ENCODE measurements at places on chromosomes 13 and 19. TPM values are rescaled to one million over a fixed set of nuclear protein-coding genes. Genes with fewer than 3 reads are reported as not detected.

- no peak for DNase-seq
These were observed 8.1 kb downstream of the ANO8 start for GRCh38 chr19:17326595-17326966.

GRCh38 chr13:57823704-57824103 lies 192.2 kb downstream of the PCDH17 start:
- no peak for DNase-seq

DNA sequence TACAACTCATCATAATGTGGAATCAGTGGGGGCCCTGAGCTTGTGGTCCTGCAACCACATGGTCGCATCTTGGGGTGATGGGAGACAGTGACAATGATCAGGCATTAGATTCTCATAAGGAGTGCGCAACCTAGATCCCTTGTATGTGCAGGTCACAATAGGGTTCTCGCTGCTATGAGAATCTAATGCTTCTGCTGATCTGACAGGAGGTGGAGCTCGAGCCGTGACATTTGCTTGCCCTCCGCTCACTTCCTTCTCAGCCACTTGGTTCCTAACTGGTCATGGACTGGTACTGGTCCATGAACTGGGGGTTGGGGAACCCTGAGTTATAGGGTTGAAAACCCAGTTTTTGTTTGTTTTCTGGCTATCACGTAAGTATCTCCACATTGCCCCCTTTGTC lies 1290.9 kb upstream of the ATXN8OS start:
- DNase-seq = no peak

DNA sequence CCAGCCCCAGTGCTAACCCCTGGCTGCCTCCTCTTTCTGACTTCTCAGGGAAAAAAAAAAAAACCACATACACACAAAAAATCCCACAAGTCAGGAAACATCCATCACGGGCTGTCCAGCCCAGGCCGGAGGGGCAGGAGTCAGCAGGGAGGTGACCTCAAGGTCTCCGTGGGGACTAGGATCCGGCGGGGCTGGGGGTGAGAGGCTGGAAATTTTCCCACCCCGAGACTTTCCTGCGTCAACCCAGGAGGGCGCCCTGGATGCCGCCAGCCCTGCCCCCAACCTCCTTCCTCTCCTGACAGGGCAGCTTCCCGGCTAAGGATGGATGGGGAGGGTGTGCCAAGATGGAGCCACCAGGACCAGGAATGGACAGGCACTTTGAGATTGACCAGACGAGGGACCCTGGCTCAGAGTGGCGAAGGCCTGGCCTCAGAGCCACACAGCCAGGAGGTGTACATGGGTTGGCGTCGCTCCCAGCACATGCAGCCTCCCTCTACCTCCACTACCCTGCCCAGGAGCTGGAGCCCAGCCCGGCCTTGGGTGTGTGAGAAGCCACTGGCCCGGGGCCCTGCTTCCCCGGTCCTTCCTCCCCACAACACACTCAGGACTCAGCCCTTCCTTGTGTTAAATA lies 33.3 kb downstream of the BLOC1S3 start:
- DNase-seq = no peak

DNA sequence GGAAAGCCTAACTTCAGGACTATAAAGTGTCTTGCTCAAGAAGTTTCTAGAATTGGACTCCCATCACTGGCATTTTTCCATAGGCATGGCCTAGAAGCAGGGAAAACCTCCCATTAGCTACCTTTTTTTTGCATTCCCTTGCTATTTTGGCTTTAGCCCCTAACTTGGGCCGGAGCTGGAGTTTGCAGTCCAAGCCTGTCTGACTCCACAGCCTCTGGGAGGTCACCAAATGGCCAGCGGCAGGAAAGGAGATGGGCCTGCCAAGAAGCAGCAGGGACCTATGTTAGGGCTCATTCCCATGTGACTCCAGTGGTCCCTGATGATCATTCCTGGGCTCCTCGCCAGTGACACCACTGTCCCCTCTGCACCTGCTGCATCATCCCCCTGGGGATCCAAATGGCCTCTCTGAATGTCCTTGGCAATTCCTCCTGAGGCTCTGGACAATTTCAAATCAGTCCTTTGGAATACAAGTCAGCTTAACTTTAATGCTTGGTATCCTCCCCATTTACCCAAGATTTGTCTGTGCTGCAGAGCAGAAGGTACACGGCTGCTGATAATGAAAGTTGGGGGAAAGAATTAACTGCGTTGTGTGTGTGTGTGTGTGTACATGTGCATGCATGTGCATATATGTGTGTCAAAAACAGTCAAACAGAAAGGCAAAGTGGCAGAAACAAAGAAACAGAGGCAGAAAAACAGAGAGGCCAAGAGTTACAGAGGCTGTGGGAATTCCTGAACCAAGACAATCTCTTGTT lies 69.8 kb upstream of the SERP2 start:
- no peak for DNase-seq

DNA sequence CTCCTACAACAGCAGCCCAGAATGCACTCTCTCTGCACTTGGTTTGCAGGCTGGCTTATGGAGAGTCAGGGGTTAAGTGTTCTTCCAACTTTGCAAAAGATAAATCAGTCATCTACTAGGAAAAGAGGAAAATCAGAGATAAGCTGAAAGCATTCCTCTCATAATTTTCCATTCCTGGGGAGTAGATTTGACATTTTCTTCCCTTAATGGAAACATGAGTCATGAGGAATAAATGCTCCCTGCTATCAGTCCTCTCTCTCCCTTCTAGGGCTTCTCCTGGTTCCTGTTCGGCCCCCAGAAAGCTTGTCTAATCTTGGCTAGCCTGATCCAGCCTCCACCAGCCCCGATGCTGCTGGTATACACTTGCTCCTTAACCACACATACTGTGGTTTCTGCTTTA lies 28.4 kb upstream of the ENOX1 start:
- DNase-seq = no peak

- no peak for DNase-seq
These were observed 863.2 kb downstream of the DIAPH3 start for GRCh38 chr13:59300355-59301173.

DNA sequence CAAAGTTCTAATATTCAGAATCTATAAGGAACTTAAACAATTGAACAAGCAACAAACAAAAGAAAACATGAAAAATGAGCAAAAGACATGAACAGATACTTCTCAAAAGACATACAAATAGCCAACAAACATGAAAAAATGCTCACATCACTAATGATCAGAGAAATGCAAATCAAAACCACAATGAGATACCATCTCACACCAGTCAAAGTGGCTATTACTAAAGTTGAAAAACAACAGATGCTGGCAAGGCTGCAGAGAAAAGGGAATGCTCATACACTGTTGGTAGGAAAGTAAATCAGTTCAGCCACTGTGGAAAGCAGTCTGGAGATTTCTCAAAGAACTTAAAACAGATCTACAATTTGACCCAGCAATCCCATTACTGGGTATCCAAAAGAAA lies 74.3 kb downstream of the CRYL1 start:
- DNase-seq = no peak

- DNase-seq = peak; percentile 44
These were observed 4.3 kb downstream of the NDFIP2 start for GRCh38 chr13:79485014-79485811.

DNA sequence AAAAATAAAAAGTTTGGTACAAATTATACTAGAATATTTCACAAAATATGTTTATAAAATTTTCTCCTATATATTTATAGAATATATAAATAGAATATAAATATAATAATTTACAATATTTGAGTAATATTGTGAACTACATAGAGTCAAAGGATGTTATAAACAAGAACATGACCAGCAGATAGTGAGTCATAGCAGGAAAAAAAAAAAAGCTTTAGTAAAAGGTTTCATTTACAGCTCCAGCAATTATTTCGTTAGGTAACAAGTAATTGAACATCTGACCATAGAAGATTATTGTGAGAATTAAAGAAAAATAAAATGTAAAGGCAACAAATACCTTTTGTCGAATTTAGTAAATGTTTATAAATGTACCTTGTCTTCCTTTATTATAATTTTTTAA lies 864.1 kb downstream of the PCDH17 start:
- no peak for DNase-seq

- no peak for DNase-seq
These were observed 369.9 kb downstream of the PCDH9 start for GRCh38 chr13:66859934-66860877.

- no peak for DNase-seq
These were observed 13.1 kb downstream of the SH2D3A start for GRCh38 chr19:6754136-6754535.

DNA sequence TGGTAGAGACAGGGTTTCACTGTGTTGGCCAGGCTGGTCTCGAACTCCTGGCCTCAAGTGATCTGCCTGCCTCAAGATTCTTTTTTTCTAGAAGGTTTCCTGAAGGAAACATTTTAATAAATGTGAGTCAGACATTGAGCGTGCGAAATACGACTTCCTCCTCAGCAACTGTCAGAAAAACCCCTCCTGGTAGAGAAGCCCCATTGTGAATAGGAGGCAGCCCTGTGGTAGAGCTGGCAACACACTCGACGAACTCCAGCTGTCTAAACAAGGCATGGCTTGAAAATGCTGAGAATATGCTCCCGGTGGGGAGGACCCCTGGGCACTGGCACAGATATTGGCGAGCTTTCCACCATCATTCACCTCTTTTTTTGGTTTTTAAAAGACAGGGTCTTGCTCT lies 9.8 kb downstream of the ZNF333 start:
- DNase-seq = no peak

DNA sequence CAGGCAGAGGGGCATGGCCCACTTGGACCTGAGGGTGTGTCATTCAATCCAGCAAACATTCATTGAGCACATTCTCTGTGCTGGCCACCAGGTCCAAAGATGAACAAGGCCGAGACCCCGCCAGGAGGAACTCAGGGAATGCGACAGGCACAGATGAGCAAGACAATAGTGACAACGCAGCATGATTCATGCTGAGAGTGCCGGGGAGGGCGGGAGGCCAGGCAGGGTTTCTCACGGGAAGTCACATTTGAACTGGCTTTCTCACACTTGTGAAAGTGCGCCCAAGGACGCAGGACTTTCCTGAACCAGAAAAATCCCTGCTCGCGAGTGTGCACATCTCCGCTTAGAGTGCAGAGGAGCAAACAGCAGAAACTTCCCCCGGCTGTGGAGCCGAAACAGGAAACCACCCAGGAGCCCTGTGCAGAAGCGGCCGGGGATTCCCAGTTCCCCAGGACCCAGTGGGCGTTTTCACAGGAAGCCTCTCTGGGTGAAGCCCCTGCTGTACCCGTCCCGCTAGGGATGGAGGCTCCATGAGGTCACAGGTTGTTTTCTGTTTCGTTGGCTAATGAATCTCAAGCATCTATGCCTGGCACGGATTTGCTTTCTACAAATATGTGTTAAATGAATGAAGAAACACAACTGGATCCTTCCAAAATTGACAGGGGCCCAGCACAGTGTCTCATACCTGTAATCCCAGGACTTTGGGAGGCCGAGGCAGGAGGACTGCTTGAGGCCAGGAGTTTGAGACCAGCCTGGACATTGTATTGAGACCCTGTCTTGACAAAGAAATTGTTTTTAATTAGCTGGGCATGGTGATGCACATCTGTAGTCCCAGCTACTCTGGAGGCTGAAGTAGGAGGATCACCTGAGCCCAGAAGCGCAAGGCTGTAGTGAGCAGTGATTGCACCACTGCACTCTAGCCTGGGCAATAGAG lies 68.4 kb upstream of the TM9SF2 start:
- peak; percentile 79 for DNase-seq

DNA sequence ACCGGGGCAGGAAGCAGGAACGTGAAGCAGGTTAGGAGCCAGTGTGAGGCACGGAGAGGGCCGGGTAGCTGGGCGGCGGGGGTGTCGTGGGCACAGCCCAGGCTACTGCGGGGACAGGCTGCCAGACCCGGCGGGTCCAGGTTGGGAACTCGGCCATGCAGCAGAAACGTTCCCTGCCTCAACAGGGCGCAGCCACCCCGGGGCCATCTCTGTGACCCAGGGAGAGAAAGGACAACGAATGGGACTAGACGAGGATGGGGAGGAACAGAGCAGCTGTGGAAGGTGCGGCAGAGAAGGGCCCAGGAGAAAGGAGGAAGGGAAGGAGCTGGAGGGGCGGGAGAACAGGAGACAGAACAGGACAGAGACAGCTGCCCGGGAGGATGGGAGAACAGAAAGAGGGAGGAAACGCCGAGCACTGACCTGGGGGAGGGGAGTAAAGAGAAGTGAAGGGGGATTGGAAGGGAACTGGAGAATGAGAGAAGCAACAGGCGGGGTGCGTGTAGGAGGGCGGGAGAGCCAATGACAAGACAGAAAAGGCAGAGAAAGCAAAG lies 12.9 kb upstream of the GARIN5A start:
- DNase-seq = no peak

DNA sequence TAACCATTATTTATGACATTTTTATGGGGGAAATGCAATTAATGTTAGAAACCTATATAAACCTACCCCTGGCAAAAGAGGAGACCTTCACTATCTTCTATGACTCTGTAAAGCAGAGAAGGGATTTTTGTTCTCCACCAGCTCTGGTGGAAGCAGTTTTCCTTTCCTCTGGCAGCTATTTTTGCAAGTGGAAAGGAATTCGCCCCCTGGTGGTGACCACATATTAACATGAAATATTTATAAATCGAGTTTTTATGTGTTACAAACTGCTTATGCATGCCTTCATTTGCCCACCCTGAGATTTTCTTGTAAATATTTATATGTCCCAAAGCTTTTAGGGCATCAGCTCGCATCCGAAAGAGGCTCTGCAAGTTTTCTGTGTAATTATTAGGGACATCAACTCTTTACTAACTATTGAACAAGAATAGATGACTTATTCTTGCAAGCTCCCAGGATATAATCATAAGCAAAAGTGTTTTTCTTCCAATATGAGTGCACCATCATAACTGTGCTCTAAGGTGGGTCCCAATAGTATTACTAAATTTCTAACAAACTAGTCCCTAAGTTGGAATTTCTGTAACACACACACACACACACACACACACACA lies 62.4 kb downstream of the SERTM1 start:
- DNase-seq = peak; percentile 55

DNA sequence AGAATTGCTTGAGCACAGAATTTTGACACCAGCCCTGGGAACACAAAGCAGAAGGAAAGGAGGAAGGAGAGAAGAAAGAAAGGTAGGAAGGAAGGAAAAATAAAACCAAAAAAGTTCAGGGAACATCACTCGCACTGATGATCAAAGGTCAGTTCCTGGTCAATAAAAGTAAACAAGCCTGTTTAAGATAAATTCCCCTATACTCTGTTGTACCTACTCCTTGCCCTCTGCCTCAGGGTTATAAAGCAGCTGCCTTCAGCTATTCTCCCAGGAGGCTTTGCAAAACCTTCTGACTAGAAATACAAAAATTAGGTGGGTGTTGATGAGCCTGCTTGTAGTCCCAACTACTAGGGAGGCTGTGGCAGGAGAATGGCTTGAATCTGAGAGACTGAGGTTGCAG lies 14.9 kb upstream of the ZNF91 start:
- no peak for DNase-seq

DNA sequence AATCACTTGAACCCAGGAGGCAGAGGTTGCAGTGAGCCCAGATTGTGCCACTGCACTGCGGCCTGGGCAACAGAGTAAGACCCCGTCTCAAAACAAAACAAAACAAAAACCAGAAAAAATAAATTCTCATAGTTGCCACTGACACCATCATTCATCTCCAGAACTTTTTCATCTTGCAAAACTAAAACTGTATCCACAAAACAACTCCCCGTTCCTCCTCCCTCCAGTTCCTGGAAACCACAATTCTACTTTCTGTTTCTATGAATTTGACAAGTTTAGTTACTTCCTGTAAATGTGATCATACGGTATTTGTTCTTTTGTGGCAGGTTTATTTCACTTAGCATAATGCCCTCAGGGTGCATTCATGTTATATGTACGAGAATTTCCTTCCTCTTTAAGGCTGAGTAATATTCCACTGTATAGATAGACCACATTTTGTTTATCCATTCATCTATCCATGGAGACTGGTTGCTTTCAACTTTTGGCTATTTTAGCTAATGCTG lies 13.2 kb upstream of the ADGRE5 start:
- no peak for DNase-seq

The AP2A1 gene
- total RNA-seq = 57.8 TPM

The OVOL3 gene
- total RNA-seq = not detected

The IGFL2 gene
- total RNA-seq = not detected

The SPRED3 gene
- total RNA-seq = 0.88 TPM

The RNF225 gene
- total RNA-seq = not detected

The SULT2A1 gene
- not detected for total RNA-seq
